ENCODE measurements at places on chromosomes 5 and 9.

DNA sequence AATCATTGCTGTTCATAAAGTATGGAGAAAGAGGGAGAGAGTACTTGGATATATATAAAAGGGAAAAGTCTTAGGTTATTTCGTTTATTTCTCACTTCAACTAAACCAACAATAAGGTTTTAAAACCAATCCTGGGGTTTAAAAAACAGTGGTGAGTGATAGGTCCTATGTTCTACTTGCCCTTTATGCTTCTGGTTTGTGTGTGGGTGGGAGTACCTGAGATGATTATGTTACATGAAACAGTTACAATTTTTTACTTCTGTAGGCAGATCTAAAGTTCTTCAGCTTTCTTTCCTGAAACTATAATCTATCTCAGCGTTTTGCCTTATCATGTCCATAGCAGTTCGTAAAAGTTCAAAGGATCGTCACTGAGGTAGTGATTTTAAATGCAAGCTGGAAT, 49.2 kb downstream of the STX17 start:
- no peak for DNase-seq

DNA sequence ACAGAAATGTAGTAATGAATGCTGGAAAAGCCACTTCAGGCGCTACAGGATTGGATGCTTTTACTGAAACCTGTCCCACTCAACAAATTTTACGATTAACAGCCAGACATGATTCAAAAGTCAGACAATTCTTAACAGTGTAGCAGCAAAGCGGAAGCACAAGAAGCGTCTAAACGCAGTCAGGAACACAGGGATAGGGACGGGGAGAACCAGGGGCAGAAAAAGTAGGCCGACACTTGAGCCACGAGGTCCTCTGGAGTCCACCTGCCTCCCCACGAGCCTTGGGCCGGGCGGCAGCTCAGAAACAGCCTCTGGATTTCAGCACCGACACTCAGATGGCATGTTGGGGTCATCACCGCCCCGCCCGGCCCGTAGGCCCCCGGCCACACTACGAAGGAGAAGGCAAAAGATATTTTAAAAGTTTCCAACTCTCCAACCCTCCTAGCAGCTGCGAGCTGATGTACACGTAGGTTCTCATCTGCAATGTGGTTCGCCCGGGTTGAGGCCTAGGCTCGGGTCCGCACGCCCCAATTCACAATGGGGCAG, 615 bp downstream of the RACK1 start:
- DNase-seq: no peak

DNA sequence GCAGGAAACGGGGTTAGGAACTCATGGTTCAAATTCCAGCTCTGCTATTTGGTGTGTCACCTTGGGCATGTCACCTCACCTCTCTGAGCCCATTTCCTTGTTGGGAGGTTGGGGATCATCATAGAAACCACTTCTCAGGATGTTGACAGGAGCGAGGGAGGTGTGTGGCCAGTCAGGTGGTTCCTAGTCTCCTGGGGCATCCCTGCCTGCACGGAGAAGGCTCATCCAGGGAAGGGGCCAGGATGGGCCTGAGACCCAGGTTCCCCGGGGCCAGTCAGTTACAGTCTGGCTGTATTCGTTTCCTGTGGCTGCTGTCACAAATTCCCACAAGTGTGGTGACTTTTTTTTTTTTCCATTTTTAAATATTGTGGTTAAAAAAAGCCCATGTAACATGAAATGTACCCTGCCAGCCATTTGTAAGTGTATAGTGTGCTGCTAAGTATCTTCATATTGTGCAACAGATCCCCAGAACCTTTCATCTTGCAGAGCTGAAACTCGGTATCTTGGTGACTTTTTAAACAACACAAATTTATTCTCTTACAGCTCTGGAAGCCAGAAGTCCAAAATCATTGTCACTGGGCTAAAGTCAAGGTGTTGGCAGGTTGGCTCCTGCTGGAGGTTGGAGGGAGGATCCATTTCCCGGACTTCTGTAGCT, 78.7 kb upstream of the UNC5A start:
- no peak for DNase-seq

DNA sequence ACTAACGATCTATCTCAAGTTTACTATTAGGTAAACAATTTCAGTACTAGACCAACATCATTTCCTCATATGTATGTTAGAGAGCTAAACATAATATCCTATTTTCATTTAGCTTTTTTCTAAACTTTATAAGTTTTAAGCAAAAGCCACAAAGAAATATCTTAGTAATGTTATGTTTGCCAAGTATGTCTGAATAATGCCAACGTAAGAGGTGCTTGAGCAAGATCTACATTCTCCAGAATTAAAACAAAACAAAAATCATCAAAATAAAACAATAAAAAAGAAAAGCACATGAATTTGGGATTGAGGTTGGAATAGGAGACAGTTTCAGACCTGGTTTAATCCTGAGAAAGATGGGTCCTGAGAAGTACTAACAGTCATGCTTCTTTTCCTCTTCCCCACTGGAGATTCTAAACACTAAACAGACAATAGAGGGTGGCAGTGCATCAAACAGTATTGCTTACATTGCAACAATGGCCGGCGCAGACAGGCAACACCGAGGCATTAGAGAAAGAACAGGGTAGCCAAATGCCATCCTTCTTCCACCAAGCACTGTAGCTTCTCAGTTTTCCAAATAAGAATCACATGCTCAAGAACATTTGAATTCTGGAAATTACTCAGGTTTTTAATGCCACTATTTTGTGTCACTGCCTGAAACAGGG, 33.6 kb downstream of the CSNK1A1 start:
- no peak for DNase-seq

DNA sequence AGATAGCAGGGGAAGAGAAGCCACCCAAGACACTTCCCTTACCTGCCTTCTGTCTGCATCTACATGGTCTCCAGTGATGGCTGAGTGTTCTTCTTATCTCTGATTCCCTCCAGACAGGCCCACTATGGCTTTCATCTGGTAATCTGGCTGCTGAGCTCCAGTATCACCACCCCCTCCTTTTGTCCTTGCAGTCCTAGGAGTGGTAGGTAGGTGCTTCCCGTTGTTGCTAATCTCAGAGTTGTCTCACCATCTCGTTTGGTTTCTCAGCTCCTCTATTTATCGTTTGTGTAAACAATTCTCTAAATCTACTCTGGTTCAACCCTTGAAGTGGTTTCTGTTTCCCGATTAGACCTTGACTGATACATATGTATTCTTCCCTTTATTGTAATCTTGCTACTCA, 243.8 kb upstream of the RFX3 start:
- no peak for DNase-seq

GRCh38 chr5:79430196-79430595, 83.7 kb downstream of the HOMER1 start:
- no peak for DNase-seq

DNA sequence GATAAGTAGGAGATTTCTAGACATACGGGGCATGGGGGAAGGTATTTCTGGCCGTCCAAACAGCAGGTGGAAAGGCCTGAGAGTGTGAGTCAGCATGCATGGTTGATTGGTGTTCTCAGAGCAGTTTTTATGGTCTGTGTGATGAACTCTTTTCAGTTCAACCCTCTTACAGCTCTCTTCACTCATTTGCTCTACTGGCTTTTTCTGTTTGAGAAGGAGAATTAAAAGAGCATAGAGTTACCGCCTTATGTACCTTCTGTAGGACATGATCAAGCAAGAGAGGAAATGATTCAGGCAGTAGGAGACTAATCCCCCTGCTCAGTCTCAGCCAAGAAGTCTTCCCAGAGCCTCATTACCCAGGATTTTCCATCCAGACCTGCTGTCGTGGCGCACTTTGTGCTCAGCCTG, 92.4 kb downstream of the PRDM6 start:
- no peak for DNase-seq

DNA sequence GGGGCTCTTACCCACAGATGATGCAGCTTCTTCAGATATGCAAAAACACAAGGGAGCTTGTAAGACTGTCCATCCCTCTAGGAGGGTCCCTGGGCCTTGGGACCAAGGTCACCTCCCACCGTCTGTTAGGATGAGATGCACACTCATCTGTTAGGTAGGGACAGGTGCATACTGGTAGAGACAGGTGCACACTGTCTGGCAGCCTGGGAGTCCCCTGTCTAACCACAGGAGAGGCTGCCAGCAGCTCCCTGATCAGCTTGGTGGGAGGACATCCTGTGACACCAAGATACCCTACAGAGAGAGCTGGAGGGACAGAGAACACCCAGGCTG, 13.2 kb downstream of the TSPAN17 start:
- DNase-seq: no peak

- DNase-seq: no peak
Measured at GRCh38 chr5:154394307-154394706, 51.5 kb upstream of the SAP30L start.

GRCh38 chr9:36129139-36129538, 7.4 kb upstream of the GLIPR2 start:
- DNase-seq: no peak

DNA sequence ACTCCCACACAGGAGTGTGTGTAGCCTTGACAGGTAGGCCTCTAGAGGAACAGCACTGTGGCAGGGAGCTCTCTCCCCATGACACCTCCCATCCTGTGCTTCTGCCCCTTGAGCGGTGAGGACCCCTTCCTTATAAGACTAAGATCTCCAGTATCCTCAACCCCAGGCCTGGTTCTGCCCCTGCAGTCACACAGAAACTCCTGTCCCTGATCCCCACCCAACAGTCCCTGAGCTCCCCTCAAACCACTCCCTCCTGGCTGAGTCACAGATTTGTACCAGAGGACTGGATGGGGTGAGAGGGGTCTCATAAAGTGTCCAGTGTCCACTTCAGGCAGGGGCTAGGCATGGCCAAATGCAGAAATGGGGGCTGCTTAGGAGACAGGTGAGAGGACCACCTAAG, 47.8 kb upstream of the CDKN2AIPNL start:
- no peak for DNase-seq

DNA sequence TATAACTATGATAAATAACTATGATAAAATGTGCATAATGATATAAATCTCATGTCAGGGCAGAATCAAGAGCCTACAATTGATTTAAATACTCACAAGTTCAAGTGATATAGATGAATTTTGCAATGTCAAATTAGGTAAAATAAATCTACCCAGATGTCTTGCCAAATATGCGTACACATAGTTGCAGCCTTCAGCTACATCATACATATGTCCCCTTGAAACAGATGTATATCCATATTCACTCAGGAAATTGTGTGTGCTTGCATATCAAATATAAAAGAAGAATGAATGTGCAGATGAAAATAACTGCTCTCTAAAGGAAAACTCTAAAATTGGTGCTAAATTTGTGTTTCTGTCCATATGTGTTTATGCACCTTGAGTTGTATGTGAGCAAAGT, 130.7 kb downstream of the CDH12 start:
- DNase-seq: no peak

DNA sequence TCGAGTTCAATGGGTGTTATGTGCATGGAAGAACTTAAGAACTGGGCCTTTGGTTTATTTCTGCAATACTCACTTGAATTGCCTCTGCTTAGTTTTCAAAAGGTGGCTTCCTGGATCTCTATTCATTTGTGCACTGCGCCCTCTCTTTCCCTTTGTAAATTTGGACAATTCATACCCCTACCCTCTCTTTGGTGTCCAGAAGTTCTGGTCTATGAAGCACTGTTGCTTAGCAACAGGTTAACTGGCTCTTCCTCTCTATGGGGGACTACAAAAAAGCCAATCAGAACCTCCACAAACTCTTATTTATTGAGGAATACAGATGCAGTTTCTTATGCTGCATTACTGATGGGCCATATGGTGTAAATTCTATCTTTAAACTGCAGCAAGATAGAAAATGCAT, 13.5 kb upstream of the FAM120A start:
- DNase-seq: no peak

- no peak for DNase-seq
Measured at GRCh38 chr9:40926404-40927259, 201.8 kb downstream of the FOXD4L6 start.

DNA sequence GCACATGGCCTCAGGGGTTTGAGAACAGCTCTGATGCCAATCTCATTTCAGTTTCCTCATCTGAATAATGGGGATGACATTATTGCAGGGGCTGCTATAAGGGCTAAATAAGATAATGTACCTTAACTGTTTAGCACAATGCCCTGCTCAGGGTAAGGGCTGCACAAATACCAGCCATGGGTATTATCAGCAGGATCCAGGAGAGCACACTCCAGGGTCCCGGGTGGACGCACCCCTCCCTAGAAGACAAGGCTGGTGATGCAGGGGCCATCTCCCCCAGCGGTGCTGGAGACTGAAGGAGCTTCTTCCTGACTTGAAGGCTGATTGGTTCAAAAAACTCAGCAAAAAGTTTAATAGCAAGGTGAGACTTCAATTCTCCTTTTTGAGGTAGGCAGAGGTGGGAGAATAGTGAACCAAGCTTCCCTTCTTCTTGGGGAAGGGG, 2.7 kb upstream of the CXXC5 start:
- no peak for DNase-seq

GRCh38 chr5:169856571-169856970, 123.7 kb downstream of the INSYN2B start:
- DNase-seq: no peak

DNA sequence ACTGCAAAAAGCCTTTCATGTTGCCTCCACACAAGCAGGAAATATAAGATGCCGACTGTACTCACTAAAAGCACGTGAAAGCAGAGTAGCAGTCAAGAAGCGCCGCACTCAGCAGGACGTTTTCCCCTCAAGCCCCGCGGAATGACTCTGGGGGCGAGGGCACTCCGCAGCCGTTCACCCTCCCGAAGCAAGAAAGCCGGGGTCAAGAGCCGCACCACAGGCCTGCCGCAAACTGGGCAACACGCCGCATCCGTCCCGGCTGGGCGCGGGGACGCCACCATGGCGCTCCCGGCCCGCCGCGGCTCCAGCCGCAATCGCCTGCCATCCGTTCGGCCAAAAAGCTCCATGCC, 364 bp downstream of the RPS6 start:
- no peak for DNase-seq

GRCh38 chr5:82349652-82350051, 71.5 kb upstream of the RPS23 start:
- DNase-seq: no peak

GRCh38 chr9:129026442-129027223, 1.5 kb downstream of the SH3GLB2 start:
- no peak for DNase-seq

All from effector memory CD4-positive, alpha-beta T cell (primary cell).